ENCODE measurements at places on chromosomes 6 and 20. TPM values are rescaled to one million over a fixed set of nuclear protein-coding genes. Genes with fewer than 3 reads are reported as not detected.

PARD6B gene
- total RNA-seq = 8.4 TPM

- DNase-seq = no peak
Observed at GRCh38 chr6:157753291-157753690, 69.8 kb upstream of the SNX9 start.

PLA2G7 gene
- 0.48 TPM for total RNA-seq

DNA sequence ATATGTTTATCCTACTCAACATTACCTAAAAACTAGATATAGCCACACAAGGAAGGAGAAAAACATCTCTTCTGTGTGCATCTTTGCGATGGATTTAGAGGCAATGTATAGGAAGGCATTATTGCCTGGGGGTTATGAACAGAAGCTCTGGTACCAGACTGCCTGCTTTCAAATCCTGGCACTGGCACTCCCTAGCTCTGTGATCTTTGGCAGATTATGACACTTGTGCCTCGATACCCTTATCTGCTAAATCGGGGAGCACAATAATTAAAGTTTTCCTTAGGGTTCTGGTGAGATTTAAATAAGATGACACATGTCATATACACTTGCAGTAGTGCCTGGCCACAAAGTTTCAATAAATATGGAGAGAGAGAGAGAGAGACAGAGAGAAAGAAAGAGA is 53.3 kb downstream of the SYNE1 start:
- DNase-seq = no peak

- DNase-seq = no peak
Observed at GRCh38 chr20:38132910-38133501, 32.1 kb downstream of the TGM2 start.

DNA sequence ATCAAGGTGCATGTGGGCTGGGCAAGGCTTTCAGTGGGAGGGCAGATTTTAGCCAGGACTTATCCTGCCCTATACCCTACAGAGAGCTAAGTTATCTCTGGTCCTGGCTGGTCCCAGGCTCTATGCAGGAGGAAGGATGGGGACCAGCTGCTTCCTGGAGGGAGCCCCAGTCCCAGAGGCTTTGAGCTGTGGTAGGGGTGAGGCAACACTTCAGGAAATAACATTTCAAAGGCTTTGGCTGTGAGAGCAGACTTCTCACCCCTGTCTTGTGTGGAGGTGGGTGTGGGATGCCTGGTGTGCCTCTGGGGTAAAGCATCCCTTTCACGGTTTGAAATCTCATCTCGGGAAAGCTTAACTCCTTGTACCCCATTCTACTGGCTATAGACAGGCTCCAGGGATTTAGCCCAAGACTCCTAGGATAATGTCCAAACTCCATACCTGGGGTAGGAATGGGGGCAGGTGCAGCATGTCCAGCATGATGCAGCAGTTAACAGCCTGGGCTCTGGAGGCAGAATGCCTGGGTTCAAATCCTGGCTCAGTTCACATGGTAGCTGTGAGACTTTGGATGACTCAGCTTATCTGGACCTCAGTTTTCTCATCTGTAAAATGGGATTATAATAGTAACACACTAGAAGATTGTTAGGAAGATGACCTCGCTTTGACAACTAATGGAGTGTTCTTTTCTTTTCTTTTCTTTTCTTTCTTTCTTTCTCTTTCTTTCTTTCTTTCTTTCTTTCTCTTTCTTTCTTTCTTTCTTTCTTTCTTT is 27.5 kb upstream of the SIRPA start:
- DNase-seq = no peak

RHAG gene
- not detected for total RNA-seq

GRCh38 chr20:17835240-17835933 is 133.2 kb downstream of the SNX5 start:
- peak; percentile 71 for DNase-seq

SKIC2 gene
- 34.7 TPM for total RNA-seq

SAMD3 gene
- total RNA-seq = 9.1 TPM

- no peak for DNase-seq
Observed at GRCh38 chr6:142848156-142848555, 96.8 kb downstream of the HIVEP2 start.

DNA sequence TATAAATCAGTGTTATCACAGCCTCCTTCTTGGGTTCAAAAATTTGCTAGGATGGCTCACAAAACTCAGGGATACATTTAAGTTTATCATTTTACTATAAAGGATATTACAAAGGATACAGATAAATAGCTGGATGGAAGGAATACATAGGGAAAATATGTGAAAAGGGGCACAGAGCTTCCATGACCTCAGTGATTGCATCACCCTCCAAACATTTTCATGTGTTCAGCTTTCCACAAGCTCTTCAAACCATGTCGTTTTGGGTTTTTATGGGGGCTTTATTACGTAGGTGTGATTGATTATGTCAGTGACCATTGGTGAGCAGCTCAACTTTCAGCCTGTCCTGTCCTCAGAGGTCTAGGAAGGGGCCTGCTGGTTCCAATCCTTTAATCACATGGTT is 68.0 kb downstream of the CYB5R4 start:
- DNase-seq = no peak

PGC gene
- total RNA-seq = 0.96 TPM

RCAN2 gene
- 5.1 TPM for total RNA-seq

DNA sequence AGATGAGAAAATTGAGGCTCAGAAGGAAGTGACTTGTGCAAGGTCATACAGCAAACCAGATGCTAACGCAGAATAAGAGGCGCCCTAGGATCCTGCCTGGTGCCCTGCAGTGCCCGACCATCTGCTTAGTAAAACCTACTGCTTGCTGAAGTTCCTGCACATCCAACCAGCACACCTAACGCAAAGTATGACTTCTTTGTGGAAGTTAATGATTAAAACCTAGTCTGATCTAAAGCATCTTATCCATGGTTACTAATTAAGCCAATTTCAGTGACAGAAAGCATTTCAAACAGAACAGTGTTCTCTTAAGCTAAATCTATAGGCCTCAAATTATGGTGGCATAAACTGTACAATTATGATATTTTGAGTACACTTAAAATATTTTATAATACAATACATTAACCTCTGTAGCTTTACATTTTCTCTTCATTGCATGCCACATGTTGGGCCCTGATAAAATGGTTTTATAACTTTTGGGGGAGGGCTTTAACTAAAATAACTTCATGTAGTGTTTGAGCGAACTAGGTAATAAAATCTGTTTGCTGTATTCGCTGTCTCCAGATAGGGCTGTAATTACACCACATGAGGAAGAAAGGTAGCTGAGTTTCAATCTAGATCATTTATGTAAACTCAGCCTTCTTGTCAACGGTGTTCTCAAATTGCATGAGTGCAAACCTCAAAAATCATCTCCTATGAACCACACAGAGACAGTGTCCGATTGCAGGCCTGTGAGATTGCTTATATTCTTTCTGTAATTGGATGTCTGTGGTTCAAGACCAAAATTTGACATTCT is 37.5 kb upstream of the BEND3 start:
- DNase-seq = no peak

ZNF76 gene
- total RNA-seq = 9.9 TPM

- DNase-seq = no peak
Observed at GRCh38 chr20:38021087-38021772, 12.0 kb downstream of the TTI1 start.

- no peak for DNase-seq
Observed at GRCh38 chr6:111423055-111423633, 59.9 kb downstream of the REV3L start.

GPX5 gene
- 4.6 TPM for total RNA-seq

DNA sequence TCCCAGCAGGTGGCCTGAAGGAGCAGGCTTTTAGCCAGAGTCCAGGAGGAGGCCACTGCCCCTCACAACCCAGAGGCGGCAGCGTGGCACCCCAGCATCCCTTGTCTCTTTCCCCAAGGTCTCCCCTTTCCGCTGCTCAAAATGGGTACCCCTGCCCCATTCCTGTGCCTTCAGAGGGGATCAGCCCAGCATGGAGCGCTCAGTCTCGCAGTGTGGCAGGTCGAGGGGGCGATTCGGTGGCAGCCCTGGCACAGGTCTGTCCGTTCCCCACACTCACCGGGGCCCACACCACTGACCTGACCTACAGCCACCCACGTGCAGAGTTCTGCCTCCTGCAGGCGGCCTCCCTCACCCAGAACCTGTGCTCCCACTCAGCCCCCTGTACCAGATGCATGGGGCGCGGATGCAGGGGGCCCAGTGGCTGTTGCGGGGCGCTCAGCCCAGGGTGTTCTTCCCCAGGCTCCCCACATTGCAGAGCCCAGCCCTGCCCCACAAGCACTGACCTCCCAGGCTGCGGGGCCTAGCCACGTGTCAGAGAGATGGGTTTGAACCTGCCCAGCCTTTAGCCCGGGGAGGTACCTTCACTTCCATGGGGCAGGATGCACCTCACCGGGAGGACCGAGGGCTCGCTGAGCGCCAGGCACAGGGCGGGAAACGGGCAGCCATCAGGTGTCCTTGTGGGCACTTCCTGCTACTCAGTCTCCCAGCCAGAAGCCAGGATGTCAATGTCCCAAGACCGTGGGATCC is 41.8 kb downstream of the DSTN start:
- DNase-seq = no peak

BPIFB2 gene
- total RNA-seq = not detected

GRCh38 chr20:49915118-49915379 is 280 bp downstream of the SPATA2 start:
- no peak for DNase-seq

- no peak for DNase-seq
Observed at GRCh38 chr6:96151707-96152106, 135.9 kb downstream of the FUT9 start.

- peak; percentile 38 for DNase-seq
Observed at GRCh38 chr20:1946762-1947534, 46.9 kb downstream of the PDYN start.

PKIB gene
- total RNA-seq = 8.7 TPM

BCAS1 gene
- 4.3 TPM for total RNA-seq

DNA sequence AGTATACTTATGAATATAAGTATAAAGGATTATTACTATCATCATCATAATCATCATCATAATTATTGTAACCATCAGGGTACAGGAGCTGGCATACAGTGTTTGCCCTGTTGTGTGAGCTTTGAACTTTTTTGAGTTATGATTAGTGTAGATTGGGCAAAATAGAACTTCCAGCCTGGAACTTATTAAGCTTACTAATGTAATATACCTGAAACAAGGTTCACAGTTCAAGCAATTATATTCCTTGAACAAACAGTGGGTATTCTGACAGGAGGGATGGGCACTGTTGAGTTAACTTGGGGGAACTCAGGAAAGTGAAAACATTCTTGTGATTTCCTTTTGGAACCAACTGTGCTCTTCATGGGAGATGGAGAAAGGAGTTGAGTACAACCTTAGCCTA is 680.0 kb downstream of the DOK5 start:
- no peak for DNase-seq

CD93 gene
- 46.7 TPM for total RNA-seq

DNA sequence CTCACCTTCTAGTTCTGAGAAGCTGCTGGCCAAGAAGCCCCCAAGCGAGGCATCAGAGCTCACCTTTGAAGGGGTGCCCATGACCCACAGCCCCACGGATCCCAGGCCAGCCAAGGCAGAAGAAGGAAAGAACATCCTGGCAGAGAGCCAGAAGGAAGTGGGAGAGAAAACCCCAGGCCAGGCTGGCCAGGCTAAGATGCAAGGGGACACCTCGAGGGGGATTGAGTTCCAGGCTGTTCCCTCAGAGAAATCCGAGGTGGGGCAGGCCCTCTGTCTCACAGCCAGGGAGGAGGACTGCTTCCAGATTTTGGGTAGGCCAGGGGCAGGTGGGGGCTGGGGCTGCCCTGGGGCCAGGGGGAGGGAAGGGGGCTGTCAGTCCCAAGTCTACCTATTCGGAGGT is 2.3 kb downstream of the MYLK2 start:
- no peak for DNase-seq

DNA sequence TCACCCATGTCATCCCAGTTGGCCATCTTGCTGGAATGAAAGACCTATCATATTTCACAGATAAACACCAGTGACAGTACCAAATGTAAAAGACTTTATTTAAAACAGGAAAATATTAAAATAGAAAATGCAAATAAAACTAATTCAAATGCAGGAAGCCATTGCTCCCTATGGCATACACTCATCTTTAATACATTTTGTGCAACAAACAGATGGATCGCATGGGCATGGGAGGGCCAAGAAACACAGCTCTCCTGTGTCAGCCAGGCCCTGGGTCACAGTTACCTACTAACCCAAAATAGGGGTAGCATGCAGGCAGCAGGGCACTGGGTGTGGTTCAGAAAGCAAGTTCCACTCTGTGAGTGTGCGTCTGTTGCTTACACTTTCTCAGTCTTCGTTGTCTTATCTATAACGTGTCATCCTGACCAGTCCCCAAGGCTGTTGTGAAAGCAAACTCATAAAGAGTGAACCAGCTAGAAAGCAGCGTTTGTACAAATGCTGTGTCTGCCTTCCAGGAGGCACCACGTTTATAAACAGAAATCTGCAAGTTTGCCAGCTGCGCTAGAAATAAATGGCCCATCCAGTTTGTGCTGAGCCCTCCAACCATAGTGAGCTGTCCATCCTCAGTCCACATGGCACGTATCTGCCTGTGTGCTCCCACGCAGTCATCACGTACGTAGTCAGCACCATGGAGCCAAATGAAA is 180.5 kb downstream of the SYNDIG1 start:
- no peak for DNase-seq

GHRH gene
- not detected for total RNA-seq

SIRPB2 gene
- 16.9 TPM for total RNA-seq

DNA sequence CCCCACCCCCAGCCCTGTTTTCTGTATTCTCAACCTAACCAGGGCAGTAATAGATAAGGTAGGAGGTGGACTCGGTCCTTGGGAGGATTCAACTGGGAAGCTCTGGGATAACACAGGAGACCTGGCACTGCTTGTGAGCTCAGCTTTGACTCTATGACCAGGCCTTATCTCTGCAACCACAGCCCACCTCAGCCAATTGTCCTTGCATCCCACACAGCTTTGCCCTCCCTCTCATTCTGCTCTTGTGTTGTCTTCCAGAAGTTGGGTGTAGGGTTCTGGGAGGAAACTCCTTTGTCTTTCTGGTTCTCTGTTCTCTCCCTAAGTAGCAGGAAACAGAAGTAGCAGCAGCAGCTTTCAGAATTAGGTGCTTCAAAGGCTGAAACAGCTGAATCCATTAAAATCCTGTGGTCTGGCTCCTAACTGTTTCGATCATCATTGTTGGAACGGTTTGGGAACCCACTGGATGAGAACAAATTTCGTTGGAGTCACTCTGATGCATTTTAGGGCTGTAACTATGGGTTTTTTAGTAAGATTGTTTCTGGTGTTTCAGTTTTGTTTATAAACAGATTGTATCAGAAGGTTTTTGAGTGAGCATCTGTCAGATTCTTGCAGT is 32.4 kb upstream of the SNX9 start:
- DNase-seq = no peak

RBBP9 gene
- 17.6 TPM for total RNA-seq

FAM209A gene
- not detected for total RNA-seq

DNA sequence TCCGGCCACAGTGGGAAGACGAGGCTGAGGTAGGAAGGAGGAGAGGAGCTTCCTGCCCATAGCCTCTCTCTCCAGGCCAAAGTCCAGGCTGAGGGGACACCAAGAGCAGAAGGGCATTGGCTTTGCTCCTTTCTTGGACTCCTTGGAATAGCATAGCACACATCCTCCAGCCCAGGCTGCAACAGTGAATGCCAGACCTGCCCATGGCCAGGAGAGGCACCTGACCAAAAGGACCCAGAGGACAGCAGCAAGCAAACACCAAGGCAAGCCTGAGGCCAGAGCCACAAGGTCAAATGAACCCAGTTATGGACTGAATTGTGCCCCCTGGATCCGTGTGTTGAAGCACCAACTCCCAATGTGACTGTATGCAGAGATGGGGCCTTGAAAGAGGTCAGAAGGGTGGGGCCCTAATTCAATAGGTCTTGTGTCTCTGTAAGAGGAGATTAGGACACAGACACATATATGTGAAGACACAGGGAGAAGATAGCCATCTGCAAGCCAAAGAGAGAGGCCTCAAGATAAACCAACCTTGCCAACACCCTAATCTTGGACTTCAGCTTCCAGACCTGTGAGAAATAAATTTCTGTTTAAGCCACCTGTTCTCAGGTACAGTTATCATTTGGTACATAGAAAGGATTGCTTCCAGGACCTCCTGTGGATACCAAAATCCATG is 126.5 kb upstream of the NXT1 start:
- DNase-seq = no peak

All from umbilical cord (tissue), 2 donors.